Upper lobe of left lung (tissue), 6 donors: ENCODE measurements at places on chromosomes 2 and 18. TPM values are rescaled to one million over a fixed set of nuclear protein-coding genes. Genes with fewer than 3 reads are reported as not detected.

Gene SERPINB11
- total RNA-seq = not detected

Gene KLHL30
- not detected for total RNA-seq

DNA sequence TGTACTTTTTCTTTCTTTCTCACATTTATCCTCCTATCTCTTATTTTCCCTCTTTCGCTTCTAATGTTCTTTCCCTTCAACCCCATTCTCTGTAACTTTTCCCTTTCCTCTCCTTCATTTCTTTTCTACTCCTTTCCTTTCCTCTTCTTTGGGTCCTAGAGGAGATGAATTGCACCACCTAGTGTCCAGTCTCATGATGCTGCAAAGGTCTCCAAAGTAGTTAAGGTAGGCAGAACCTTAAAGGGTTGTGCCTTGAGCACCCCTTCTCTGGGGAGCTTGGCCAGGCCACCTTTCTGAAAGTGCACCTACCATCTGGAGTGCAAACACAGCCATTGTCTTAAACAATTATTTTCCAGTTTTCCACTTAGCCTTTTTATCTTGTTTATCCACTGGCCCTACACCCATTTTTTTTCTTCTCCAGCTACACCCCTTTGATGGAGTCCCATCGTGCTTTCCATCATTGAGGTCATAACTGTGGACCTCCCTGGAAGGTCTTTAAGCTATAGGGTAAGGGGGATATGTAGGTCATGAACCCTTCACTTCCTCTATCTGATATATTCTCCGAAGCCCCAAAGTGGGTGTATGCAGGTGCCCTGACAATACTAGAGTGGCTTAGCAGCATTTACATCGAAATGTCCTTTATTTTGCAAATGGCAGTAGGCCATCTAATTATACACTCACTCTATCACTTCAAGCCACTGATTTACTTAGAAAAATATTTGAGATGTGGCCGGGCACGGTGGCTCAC lies 155.9 kb downstream of the ESCO1 start:
- no peak overlapping the region for H3K27ac ChIP-seq
- DNase-seq = no peak
- H3K4me3 ChIP-seq = no peak overlapping the region

DNA sequence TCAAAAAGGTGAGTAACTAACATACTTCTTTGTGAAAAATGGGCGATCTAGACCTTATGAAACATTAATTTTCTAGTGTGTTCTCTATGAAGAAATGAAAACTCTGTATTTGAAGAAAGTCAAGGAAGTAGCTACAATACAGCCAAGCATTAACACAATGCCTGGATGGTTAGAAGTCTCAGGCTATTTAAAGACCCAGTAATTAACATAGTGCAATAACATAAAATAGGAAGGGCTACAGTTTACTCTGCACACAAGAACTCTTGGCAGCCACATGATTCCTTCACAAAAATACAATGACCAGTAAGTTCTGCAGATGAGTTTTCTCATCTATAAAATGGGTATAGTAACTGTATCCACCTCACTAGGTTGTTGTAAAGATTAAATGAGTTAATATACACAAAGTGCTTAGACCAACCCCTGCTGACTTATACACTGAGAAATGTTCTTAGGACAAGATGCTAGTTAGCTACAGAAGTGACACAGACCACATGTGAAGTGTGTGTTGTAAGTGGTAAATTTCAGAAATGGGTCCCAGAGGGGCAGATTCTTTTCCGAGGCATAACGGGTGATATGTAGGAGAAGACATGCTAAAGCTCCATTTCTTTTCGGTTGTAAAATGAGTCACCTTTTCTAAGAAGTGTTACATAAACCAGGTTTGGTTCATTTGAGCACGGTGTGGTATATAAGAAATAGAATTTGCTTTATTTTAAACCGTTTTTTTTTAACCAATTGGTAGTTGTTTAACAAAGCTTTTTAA lies 61.8 kb downstream of the CXCR4 start:
- no peak overlapping the region for H3K27ac ChIP-seq
- H3K27me3 ChIP-seq = no peaks in the 10 kb centered on the region
- no peaks in the 10 kb centered on the region for H3K36me3 ChIP-seq
- no peaks in the 10 kb centered on the region for H3K4me1 ChIP-seq
- no peak overlapping the region for H3K4me3 ChIP-seq

GRCh38 chr2:100383306-100383705 lies 34.2 kb downstream of the CHST10 start:
- no peak overlapping the region for H3K4me3 ChIP-seq
- no peaks in the 10 kb centered on the region for H3K36me3 ChIP-seq
- H3K4me1 ChIP-seq = no peaks in the 10 kb centered on the region

Gene MYO1B
- total RNA-seq = 215 TPM

Gene LANCL1
- 20.4 TPM for total RNA-seq
